ENCODE measurements at places on chromosomes 7 and 10.

DNA sequence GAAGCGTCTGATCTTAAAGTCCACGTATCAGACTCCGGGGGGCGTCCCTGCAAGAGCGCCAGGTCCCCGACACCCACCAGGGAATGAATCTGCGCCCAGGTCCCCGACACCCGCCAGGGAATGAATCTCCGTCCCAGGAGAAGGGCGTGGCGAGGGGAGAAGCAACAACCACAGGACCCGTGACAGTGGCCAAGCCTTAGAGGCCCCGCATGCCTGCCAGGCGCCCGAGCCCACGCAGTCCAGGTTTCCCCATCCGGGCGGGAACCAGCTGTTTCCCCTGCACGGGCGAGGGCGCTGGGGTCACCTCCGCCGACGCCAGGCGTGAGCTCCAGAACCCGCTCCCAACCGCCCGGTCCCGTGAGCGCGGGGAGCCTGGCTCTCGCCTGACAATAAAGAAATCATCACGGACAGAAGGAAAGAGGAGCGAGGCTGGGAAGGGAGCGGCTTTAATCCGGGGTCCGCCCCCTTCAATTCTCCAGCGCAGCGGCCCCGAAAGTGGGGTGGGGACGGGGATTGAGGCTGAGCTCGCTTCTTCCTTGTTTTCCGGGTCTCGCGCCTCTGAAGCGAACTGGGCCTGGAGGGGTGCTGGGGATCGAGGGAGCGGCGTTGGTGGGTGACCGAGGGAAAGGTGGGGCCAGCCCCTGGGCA is 29.0 kb upstream of the BMS1 start:
- DNase-seq, result no peak

DNA sequence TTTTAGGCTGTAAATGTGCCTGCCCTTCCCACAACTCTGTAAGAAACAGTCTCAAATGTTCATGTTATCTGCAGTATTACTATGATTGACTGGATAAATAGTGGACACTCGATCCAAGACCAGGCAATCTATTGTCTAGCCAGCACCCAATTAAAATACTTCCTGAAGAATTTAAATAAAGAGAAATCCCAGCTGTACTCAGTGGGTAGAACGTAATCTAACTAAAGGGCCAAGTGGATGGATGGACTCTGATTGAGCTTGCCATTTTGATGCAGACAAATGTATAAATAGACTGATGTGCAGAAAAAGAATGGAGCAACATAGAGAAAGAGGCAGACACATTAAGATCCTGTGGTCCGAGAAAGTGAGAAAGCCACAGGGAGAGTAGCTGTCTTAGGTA is 158.0 kb downstream of the IPMK start:
- no peak for DNase-seq

- DNase-seq, result no peak
Measured at GRCh38 chr7:38179776-38180226, 1.8 kb downstream of the STARD3NL start.

DNA sequence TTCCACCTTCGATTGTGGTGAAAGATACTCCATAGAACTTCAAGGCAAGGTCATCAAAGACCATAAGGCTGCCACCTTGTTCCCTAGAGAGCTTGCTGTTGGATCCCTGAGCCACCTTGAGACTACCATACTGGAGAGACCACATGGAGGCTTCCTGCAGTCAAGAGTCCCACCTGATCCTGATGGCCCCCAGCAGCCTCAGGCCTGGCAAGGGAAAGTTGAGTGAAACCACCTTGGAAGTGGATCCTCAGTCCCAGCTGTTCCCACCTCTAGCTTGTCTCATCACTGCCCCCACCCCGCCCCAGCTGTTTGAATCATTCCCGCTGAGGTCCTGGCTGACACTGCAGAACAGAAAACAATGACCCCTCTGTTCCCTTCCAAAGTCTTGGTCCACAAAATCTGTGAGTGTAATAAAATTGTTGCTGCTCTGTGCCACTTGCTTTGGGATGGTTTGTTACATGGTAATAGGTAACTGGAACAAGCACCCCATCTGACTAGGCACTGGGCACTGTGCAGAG is 32.0 kb downstream of the PRLHR start:
- DNase-seq, result no peak

DNA sequence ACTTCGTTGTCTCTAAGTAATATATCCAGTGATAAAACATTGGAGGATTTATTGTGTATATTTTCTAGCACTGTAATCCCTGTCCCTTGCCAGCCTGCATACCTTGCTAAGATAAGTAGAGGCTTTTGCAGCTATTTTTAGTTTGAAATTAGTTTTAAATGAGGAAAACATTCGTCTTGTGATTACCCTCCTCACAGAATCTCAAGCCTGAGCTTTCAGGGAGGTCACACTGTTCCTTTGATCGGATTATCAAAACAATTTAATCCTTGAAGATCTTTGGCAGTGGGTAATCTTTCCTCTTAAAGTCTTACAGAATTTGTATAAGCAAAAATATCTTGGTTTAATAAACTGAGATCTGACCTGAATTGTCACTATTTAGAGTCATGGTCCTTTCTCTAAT is 897.0 kb upstream of the CELF2 start:
- no peak for DNase-seq

- DNase-seq, result no peak
Measured at GRCh38 chr7:44372560-44373417, 47.4 kb upstream of the CAMK2B start.

DNA sequence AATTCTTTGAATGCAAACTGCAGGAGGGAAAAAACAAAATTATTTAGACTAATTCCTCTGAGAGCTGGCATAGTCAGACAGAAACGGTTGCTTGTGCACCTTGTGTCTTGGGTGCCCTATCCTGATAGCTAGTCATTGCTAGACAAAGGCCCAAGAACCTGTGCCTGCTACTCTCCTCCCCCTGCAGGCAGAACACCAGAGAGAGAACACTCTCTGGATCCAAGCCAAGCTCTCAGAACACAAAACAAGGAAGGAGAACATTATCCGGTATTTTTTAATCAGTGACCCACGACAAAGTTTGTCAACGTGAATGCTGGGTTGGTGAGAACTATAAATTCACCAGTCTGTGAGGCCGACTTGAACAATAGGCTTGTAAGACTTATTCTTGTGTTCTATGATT is 18.8 kb upstream of the PPP1R9A start:
- DNase-seq, result no peak

DNA sequence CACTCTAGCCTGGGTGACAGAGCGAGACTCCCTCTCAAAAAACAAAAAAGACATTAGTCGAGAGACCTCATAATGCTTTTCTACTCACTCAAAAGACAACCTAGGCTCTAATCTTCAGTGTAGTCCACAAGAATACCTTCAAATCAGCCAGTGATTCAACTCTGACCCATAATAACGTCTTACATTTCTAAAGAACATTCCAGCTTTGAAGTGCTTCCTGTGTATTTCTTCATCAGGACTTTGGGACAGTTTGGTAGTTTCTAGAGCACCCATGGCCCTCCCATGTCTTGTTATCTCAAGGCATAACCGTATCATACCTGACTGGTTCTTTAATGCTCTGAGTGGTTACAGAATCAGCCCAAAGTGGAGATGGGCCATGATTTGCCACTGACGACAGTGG is 221.3 kb downstream of the SKIDA1 start:
- no peak for DNase-seq

GRCh38 chr7:145293228-145293701 is 457.4 kb upstream of the TPK1 start:
- DNase-seq, result no peak

DNA sequence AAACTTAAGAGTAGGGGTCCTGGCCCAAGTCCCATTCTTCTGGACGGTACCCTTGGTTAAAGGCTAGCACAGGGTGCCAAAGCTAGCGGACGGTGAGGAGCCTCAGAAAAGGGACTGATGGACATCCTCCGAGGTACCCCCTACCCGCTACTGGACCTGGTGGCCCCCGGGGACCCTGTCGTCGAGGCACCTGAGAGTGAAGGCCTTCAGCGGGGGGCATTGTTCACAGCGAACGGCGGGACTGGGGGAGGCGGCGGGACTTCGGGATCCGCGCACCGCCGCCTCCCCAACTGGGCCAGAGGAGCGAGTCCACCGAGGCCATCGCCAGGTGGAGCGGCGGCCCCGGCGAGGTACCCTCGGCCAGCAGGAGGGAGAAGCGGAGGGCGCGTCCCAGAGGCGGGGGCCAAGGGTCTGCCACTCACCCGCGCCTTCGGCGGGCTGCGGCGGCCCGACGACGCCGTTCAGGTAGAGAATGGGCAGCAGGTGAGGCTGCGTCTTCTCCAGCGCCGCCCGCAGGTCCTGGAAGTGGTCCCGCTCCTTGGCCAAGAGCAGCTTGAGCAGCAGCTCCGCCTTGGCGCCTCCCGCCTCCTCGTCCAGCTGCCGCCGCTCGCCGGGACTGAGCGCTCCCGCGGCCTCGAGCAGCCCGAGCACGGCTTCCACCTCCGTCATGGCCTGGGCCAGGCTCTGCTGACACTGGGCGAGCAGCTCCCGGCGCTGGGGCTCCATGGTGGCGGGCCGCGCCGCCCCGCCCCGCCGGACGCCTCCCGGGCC is 575 bp downstream of the DLG5 start:
- no peak for DNase-seq

DNA sequence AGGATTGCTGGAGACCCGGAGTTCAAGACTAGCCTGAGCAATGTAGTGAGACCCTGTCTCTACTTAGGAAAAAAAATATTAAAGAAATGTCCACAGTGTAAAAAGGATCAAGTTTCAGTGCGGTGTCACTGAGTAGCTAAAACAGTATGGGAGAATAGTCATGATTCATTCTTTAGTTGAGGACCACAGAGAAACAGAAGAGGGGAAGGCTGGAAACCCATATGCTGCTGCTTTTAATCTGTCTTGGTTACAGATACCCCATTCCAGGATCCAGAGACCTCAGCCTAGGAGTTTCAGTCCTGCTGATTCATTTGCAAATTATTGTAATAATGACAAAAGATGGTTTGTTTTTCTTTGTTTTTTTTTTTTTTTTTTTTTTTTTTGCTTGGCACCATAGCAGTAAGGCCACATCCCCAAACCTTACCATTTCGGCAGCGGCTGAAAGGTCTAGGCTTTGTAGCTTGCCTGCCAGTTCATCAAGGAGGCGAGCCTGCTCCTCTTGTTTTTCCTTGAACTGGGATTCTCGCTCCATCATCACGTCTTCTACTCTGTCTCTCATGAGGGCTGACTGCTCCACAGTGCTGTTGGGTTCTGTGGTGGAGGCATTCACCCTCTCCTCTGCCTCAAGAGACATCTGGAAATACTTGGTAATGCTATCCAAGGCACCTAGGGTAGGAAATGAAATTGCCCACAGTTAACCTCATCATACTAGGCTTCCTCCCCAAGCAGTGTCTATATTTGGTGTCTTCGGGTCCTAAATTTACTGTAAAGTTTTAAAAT is 44.2 kb downstream of the DLD start:
- DNase-seq, result no peak

DNA sequence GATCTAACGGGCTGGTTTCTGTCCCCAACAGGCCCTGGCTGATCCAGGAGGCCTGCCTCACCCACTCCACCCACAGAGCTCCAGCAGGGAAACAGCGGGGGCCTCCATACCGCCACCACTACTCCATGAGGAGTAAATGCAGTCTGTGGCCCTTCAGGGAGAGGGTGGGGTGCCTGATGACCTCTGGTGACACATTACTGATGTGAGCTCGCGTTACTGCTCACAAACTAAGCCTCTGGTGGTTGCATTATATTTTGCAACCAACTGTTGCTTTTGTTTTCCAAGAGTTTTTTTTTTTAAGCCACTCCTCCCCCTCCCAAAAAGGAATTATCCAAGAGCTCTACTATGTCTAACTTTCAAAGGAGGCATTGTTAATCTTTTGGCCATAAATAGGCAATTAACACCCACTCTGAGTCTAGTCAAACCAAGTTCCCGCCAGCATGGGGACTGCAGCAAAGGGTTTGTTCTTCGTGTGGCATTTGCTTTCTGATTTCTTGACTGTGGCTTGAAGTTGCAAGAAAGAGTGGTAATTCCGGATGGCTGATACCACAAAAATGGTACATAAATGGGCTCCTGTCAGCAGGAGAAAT is 72.6 kb downstream of the FAM53B start:
- DNase-seq, result peak; percentile 91

- DNase-seq, result no peak
Measured at GRCh38 chr10:111837086-111837485, 346.5 kb downstream of the GPAM start.

DNA sequence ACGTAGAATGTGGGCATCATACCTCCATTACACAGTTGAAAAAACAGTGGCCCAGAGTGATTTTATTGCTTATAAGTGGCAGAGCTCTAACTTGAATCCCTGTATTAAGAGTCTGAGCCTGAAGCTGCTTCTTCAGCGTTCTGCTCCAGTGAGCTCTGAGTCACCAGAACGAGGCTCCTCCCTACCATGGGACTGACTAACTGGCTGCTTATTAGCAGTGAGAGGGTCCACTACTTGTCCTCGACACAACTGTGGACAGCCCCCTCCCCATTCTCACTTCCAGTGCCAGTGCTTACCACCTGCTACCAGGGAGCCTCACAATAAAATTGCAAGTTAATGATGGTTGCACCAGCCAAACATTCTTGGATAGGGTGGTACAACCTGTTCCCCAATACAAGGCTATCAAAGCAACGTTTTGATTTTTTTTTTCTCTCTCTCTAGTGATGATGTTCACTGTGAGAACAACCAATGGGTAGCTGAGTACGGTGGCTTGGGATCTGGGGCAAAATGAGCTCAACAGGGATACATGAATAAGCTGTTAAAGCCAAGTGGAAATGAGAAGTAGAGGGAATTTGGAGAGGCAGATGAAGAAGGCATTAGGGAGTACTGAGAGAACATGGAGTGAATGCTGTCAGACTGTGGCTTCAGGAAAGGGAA is 2.7 kb upstream of the NRG3 start:
- DNase-seq, result no peak

DNA sequence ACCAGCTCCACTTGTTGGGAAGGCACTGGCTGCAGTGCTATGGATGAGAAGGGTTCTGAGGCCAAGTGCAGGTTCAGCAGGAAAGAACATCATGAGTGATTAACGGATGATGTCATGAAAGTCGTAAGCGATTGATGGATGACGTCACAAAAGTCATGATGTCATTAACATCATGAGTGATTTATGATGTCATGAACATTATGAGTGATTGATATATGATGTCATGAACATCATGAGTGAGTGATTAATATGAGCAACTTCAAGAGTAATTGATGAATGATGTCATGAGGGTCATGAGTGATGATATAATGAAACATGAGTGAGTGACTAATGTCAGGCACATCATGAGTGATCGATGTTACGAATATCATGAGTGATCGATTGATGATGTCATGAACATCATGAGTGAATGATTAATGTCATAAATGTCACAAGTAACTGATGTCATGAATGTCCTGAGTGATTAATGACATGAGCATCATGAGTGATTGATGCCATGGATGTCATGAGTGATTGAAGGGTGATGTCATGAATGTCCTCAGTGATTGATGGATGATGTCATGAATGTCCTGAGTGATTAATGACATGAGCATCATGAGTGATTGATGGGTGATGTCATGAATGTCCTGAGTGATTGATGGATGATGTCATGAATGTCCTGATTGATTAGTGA is 185.6 kb downstream of the PAXIP1 start:
- DNase-seq, result no peak
